ENCODE measurements at places on chromosomes 1 and 21. TPM values are rescaled to one million over a fixed set of nuclear protein-coding genes. Genes with fewer than 3 reads are reported as not detected.

Gene PLA2G4A
- total RNA-seq: 2.0 TPM

Gene DNASE2B
- 0.17 TPM for total RNA-seq

Gene SPATA17
- 0.84 TPM for total RNA-seq

Gene S100A7
- not detected for total RNA-seq

Gene KCNJ9
- not detected for total RNA-seq

Gene OR2AK2
- not detected for total RNA-seq

Gene TARBP1
- total RNA-seq: 11.9 TPM

Gene CD1B
- total RNA-seq: not detected

Gene TBX19
- total RNA-seq: 0.34 TPM

Gene RXFP4
- not detected for total RNA-seq

Gene MYOC
- total RNA-seq: not detected

Gene GBP1
- 13.6 TPM for total RNA-seq
